Jurkat, Clone E6-1 (cell line): ENCODE measurements at places on chromosomes 11 and 22.

DNA sequence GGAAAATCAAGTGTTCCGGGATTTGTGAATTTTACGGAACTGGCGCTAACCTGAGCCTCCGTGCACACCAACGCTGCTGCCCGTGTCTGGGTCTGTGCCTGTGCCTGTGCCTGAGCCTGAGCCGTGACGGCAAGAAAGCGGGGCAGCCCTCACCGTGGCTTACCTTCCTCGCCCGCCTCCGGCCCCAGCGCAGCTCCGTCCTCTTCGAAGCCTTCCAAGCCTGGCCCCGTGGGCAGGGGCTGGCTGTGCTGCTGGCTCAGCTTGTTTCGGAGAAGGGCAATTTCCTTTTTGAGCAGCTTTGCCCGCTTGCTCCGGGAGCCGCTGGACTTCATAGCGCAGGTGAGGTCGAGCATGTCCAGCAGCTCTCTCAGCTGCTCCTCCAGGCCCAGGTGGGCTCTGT, 33.8 kb downstream of the BRD1 start:
- no peak for DNase-seq

- DNase-seq = no peak
Observed at GRCh38 chr11:86666193-86666592, 6.2 kb downstream of the ME3 start.

DNA sequence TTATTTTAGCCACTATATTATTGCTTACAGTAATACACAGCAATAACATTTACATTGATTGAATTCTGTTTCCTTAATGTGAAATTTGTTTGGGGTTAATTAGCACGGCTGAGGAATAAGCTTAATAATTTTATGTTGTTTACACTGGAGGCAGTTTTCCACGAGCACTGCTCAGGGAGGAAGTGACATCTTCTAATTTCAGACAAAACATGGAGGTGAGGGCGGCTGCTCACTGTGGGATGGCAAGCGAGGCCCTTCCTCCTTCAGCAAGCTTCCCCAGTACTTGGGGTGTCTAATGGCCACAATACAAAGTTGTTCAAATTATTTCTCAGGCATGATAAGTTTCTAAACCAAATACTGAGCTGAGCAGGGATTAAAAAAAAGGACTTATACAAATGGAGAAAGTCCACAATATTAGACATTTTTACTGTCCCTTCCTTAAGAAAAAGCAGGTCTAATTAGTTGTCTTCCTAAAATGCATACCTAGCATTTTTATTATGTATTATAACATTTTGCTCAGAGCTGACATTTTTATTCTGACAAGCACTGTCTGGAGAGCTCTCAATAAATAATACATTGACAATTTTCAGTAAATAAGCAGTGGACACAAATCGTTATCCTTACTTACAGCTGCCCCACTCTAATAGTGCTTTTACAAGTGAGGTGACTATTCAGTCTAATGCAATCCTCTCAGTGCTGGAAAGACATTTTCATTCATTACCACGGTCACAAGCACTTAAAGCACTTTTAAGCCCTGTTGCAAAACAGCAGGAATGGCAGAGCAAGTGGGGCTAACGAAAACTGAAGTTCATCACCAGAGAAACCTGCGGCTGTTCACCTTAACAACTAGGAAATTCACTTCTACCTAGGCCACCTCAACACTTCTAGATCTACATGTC, 56.2 kb downstream of the SOX6 start:
- DNase-seq = no peak

- no peak for DNase-seq
Observed at GRCh38 chr11:72001285-72001684, 2.6 kb downstream of the IL18BP start.

DNA sequence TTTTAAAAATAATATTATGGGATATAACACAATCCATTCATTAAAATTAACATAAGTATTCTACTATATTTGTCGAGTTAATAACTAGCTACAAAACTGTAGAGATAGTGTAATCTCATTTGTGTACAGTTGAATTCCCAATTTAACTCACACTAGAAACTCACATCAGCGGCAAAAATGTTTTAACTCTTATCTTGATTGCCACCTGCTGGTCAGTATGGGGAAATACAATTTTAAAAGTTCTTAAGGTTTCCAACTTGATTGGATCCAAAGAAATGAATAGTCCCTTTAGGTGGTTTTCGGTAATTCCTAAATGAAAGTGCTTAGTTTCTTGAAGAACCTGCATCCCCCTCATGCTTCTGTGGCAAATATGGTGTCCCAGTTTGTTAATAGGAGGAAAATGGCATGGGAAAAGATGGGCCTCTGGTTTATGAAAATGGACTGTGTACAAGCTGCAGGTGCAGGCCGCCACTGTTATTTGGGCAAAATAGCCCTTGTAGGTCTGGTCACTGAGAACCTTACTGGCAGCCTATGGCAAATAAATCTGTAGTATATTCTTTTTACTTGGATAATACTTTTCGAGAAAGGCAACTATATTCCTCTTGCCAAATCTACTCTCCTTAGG, 33.7 kb upstream of the SLC17A6 start:
- peak; percentile 28 for DNase-seq

GRCh38 chr11:10459029-10459970, 4.2 kb downstream of the AMPD3 start:
- DNase-seq = peak; percentile 95

DNA sequence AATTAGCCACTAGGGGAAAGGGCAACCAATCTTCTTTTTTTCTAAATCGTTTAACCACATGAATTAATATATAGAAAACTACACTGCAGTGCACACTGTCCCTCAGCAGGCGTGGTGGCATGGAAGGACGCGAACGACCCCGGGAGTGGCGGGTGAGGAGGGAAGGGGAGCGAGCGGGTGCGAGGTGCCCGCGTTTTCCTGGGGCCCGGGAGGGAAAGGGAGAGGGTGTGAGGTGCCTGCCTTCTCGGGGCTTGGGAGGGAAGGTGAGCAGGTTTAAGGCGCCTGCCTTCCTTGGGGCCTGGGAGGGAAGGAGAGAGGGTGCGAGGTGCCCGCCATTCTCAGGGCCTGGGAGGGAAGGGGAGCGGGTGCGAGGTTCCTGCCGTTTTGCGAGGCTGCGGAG, 765 bp downstream of the GAB4 start:
- no peak for DNase-seq

GRCh38 chr11:121038648-121039409, 14.9 kb downstream of the TBCEL start:
- DNase-seq = no peak

DNA sequence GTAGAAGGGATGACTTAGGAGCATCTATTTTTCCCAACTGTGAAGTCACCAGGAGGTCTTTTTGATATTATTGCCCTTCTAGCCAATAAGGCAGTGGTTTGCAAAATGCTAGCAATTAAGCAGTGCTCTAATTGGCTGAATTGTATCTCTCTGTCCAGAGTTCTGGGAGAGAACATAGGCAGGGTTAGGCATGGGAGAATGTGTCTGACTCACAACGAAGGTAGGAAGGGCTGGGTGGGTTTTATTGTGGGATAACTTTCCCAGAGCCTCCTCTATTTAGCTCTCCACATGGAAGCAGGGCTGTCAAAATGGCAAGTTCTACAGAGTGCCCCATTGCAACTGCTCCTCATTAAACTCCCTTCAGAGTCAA, 415.9 kb upstream of the CADM1 start:
- DNase-seq = no peak

- DNase-seq = no peak
Observed at GRCh38 chr22:37803195-37803638, 4.5 kb upstream of the GCAT start.

DNA sequence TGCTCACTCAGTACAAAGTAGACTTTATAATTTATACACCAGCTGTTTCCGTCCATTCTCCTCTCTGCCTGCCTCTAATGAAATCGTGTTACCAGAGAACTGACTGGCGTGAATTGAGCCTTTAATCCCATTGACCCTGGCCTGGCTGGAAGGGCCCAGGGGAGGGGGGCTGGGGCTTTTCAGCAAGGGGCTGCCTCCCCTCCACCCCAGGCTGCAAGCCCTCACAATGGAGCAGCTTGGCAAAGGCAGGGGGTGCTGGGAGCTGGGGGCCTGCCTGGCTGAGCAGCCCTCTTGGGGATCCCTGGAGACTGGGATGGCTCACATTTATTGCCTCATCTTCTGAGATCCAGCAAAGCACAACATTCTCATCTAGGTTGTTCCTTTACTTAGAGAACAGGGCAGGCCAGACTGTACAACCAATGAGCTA, 25.8 kb upstream of the LMO1 start:
- DNase-seq = no peak

DNA sequence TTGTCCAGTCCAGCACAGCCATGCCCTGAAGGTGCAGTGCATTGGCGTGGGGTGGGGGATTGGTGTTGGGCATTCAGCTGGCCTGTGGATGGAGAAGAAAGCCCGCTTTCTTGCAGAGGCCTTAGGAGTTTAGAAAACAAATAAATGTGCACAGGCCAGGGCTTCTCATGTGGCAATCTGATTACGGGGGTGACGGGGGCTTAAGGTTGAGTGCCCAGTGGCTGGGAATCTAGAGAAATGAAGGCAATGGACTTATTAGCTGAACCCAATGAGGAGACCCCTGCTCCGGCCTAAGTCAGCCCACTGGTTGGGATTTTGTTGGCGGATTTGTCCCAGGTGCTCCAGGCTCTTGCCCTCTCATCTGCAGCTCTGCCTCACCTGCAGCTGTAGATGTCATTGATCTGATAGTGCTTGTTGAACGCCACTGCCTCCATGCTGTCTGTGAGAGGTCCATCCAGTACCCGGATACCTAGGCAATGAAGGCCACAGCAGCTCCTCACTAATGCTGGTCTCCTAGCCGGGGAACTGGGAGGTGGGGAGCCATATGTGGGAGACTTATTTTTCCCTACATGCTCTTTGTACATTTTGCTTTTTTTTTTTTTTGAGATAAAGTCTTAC, 6.2 kb downstream of the PCSK7 start:
- DNase-seq = no peak

- no peak for DNase-seq
Observed at GRCh38 chr11:13928566-13929251, 33.8 kb upstream of the SPON1 start.

- no peak for DNase-seq
Observed at GRCh38 chr11:16148301-16148931, 207.9 kb downstream of the SOX6 start.

DNA sequence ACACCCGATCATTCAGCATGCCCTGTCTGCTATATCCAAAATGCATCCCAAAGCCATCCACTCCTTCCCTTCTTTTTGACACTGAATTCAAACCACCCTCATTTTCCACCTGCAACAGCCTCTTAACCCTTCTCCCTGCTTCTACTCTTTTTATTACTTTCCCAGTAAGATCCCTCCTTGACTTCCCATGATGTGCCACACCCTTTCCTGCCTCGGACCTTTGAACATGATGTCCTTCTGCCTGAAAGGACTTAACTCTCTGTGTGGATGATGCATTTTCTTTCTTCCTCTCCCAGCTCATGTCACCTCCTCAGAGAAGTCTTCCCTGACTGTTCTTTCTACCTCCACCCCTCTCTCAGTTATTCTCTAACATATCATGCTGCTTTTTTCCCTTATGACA, 36.5 kb downstream of the HTR3A start:
- DNase-seq = no peak

- peak; percentile 68 for DNase-seq
Observed at GRCh38 chr11:125429174-125429707, 66.8 kb downstream of the FEZ1 start.

- no peak for DNase-seq
Observed at GRCh38 chr11:76752321-76753143, 30.6 kb upstream of the TSKU start.

GRCh38 chr11:126339073-126339862, 16.2 kb upstream of the ST3GAL4 start:
- no peak for DNase-seq

DNA sequence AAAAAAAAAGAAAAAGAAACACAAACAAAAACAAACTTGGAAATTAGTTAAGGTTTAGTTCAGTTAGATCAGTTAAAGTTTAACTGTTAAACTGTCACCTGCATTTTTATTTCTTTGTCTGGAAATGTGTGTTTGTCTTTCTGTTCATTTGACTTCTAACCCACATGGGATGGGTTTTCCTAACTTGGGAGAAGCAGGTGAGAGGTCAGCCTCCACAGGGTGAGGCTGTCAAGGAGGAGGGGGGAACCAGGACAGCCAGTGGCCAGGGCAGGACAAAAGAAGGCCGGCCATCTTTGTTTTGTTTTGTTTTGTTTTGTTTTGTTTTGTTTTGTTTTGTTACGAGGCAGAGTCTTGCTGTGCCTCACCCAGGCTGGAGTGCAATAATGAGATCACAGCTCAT, 13.4 kb upstream of the GCAT start:
- DNase-seq = no peak

GRCh38 chr22:49491726-49492125, 335.9 kb downstream of the BRD1 start:
- no peak for DNase-seq

DNA sequence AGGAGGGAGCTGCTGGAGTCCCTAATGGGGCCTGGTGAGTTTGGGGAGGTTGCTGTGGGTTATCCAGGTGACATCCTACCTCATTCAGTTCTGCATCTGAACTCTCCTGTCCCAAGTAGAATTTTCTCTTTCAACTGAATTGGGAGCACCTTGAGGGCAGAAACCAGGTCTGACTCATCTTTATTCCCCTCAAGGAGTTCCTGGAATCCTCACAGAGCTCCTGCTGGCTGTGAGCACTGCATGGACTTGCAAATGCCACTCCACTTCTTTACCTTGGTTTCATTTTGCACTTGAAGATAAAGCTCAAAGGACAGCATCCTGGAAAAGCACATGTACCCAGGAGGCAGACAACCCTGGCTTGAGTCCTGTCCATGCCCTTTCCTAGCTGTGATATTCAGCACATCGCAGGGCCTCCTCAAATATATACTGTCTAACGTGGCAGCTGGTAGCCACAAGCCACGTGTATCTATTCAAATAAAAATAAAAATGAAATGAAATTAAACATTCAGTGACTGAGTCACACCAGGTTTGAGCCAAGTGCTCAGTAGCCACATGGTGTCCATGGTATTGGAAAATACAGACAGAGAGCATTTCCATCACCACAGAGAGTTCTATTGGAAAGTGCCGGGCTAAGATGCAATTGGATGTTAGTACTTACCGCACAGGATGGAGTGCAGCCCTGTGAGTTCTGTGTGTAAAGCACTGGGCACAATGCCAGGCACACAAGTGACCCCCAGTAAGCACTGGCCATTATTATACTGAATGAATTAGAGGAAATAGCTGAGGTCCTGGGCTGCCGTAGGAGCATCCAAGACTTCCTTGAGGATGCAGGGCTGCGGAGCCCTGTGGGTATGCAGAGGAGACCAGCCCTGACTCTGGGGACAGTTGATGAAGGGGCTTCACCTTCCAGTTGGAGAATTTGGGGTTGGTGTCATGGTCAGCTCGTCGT, 149.0 kb downstream of the PKNOX2 start:
- no peak for DNase-seq

DNA sequence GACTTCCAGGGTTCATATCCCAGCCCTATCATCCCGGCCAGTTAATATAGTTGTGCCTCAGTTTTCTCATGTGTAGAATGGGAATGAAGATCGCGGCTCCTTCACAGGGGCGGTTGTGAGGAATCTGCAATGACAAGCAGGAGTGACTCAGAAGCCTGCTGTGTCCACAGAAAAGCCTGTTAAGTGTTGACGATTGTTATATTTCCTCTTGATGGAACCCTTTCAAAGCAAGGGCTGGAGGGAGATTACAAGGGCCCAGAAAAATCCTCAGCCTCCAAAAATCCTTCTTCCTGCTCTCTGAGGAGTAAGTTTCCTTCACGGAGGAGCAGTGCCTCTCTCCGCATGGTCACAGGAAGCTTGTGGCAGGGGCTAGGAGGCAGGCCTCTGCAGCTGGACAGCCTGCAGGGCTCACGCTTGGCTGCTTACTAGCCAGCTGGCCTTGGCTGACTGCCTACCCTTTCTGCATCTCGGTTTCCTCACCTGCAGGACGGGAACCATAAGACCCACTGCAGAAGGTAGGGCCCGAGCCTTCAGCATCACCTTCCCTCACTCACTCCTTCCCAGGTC, 63.4 kb downstream of the CACNG2 start:
- DNase-seq = no peak
